ENCODE measurements at places on chromosomes 7 and 10.

DNA sequence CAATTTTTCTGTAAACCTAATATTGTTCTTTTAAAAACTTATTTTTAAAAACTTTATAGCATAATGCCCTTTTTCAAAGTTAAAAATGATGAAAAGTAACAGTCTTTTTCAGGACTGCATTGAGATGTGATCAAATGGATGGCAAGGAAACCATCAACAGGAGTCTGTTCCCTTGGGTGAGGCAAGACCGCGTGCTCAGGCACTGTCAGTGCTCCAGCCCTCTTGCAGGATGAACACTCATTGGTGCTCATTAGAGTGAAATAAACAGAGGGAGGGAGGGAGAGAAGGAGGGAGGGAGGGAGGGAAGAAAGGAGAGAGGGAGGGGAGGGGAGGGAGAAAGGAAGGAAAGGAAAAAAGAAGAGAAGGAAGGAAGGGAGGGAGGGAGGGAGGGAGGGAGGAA, 145.7 kb upstream of the CHST15 start:
- DNase-seq = no peak

- DNase-seq = peak; percentile 90
These were observed 81.8 kb downstream of the DIP2C start for GRCh38 chr10:607545-608185.

DNA sequence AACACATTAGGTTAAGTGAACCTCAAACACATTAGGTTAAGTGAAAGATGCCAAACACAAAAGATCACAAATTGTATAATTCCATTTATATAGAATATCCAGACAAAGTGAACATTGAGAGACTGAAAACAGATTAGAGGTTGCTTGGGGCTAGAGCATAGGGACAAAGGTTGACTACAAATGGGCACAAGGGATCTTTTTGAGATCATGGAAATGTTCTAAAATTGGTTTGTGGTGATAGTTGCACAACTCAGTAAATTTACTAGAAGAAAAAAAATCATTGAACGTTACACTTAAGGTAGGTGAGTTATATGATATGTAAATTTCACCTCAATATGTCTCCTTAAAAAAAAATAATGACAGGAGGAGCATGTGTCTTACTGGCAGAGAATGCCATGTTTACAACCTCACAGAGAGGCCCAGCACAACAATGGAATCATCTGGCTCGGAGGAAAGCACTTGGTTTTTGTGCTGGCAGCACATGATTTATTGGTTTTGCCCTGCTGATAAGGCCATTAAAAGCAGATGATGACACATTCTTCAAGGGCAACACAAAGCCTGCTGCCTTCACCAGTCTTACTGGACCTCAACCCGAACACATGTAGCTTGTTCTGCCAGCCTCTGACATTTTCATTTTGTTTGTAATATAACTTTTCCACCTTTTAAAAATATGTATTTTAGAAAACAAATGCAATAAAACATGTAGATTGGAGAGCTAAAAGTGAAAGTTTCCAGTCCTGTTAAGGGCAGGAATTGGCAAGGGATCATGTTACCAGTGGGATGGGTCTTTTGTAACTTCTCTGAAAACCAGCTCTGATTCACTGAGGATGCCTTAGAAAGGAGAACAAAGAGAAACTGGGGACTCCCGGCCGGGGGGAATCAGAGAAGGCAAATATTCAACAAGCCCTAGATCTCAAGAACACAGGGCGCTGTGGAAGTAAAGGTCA, 11.9 kb upstream of the LMOD2 start:
- DNase-seq = peak; percentile 72

DNA sequence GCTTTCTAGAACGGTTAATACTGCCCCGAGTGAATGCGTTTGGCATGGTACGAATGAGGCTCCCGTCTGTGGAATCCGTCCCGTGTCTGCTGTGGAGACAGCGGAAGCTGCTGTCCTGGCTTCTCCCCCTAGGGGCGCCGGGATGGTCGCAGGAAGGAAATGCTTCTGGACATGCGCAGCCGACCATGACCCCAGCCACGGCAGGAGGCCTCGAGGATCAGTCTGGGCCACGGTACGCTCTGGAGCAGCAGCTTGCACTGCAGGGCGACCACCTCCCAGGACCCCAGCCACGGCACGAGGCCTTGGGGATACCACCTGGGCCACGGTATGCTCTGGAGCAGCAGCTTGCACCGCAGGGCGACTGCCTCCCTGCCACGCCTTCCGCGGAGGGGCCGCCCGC, 107.9 kb downstream of the CYTH3 start:
- DNase-seq = no peak

- DNase-seq = peak; percentile 18
These were observed 985 bp upstream of the ETV1 start for GRCh38 chr7:13990319-13990983.

DNA sequence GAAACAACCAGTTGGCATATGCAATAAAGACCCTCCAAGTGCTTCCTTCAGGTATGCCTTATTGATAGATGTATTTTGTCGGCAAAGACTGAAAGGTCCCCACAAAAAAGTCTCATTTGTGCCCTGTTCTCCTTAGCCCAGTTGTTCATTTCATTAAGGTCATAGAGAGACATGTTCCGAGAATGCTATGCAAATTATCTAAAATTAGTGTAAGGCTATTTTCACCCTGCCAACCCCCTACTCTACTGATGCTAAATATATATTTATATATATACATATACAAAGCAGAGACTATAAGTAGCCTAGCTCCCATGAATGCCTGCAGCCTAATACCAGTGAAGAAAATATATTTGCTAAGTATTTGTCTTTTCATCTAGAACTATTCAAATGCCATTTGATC, 96.7 kb upstream of the ADO start:
- no peak for DNase-seq

DNA sequence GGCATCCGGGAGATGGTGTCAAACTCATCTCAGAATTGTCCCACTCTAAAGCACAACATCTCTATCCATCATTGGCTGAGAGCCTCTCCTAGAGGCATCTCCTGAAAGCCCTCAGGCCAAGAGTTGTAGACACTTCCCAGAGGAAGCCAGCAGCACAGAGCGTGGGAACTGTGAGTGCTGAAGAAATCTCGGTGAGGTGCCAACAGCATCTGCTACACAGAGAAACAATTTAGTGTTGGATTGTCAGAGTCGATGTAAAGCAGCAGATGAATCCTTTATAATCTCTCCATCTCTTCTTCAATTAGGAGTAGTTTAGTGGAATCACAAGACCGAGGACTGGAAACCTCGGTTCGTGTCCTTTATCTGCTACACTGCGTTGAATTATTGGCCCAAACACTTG, 172.2 kb downstream of the C7orf25 start:
- DNase-seq = peak; percentile 46

DNA sequence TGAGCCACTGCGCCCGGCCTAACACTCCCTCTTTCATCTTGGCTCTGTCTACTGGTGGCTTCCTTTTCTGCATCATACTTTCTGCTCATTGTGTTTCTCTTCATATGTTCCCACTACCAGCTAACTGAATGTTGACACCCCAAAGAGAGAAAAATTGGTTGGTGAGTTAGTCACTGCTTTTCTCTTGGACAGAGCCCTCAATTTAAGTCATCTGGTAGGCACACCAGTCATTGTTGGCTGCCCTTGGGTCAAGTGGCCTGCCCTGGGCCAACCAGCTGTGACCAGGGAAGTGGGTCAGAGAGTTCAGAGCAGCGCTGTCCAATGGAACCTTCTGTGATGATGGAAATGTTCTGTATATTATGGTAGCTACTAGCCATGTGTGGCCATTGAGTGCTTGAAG, 52.0 kb downstream of the GRK5 start:
- no peak for DNase-seq

DNA sequence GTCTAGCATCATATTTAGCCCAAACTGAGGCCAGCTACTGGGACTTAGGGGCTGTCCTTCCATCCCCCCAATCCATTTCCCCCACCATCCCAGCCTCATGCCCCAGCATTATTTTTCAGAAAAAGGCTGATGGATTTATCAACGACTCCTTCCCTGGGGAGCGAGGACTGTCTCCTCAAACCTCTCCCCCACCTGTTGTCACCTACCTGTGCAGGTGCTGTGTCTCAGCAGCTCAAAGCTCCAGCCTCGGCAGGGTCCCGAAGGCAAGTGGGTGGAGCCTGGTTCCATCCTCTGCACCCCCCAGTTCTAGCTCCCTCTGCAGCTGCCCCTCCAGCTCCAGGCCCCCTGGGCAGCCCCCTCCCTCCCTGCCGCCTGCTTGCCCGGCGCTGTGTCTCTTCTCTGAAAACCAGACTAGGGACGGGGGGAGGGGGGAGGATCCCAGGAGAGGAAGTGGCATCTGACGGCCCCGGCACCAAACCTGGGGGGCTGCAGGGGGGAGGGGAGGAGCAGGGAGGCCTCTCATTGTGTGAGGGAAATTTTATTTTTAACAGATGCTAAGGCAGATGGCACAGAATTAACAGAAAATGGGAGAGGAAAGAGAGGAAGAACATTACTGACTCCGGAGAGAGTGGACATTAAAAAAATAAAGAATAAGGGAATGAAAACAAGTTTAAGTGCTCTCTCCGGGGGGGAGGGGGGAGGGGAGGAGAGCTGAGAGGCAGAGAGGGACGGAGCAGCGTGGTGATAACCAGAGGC, 61.7 kb upstream of the PAX2 start:
- DNase-seq = no peak

DNA sequence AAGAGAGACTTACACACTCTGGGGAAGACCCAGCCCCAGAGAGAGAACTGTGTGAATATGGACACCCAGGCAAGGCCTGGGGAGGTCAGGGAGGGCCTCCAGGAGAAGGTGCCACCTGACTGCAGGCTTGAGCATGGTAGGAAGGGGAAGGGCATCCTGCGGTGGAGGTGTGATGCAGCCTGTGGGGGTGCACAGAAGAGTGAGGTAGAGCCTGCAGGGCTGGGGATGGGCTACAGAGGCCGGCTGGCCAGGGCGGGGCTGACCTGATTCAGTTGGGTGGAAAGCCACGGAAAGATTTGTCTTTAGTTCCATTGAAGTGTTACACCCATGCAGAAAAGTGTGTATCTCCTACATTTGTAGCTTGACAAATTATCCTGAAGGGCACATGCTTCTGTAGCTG, 47.6 kb downstream of the ZMIZ1 start:
- DNase-seq = no peak

DNA sequence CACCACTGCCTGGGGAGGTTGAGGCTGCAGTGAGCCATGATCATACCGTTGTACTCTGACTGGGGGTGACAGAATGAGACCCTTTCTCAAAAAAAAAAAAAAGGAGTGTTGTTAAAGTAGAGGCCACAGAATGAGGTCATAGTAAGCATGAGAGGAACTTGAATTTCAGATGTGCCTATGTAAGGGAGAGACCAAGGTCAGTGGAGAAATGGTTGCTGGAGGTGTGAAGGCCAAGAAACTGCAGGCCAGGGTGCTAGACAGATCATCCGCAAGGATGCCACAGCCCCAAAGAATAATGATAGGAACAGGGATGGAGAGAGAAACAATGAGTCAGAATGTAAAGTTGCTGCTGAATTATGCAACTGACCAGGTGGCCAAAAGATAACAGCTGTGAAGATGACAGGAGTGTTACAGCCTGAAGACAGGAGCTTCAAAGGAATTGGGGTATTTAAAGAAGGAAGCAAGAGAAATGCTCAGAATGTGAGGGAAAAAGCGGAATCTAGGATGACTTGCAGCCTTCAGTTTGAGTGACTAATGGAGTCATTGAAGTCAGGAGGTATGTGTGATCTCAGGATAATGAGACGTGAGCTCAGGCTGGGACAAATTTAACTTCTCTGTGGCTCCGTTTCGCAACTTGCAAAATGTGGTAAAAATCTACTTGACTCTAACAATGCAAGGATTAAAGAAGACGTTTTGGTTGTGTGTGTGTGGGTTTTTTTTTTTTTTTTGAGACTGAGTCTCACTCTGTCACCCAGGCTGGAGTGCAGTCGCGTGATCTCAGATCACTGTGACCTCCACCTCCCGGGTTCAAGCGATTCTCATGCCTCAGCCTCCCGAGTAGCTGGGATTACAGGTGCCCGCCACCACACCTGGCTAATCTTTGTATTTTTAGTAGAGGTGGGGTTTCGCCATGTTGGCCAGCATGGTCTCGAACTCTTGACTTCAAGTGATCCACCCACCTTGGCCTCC, 22.2 kb downstream of the TYW1B start:
- peak; percentile 85 for DNase-seq

DNA sequence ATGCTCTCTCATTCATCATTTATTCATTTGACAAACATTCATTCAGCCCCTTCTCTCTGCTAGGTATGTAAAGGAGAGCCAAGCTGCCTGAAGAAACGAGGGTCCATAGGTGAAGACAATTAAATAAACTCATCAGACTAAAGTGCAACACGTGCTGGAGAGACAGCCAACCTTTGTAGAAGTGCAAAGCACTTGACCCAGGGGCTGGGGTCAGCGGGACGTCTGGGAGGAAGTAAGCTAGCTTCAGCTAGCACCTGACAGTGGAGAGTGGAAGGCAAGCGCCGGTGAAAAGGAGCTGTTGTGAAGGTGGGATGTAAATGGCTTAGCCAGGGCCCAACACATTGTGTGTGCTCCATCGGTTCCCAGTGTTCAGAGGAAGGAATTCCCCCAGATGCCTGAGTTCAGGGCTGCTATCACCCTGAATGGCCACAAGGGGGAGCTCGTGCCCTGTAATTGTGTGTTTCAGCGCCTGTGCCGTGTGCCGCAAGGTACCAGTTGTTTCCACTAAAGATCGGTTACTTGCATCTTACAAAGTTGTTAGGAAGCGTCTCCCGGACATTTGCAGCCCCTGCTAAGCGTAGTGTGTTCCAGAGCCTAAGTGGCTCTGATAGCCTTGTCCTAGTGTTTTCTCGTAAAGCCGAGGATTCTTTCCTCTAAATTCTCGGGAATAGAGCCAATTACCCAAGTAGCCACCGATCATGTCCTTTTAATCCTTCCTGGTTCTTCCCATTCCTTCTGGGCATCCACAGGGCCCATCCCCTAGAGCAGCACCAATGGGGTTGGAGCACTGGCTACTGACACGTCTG, 30.6 kb downstream of the TLX1 start:
- peak; percentile 74 for DNase-seq

DNA sequence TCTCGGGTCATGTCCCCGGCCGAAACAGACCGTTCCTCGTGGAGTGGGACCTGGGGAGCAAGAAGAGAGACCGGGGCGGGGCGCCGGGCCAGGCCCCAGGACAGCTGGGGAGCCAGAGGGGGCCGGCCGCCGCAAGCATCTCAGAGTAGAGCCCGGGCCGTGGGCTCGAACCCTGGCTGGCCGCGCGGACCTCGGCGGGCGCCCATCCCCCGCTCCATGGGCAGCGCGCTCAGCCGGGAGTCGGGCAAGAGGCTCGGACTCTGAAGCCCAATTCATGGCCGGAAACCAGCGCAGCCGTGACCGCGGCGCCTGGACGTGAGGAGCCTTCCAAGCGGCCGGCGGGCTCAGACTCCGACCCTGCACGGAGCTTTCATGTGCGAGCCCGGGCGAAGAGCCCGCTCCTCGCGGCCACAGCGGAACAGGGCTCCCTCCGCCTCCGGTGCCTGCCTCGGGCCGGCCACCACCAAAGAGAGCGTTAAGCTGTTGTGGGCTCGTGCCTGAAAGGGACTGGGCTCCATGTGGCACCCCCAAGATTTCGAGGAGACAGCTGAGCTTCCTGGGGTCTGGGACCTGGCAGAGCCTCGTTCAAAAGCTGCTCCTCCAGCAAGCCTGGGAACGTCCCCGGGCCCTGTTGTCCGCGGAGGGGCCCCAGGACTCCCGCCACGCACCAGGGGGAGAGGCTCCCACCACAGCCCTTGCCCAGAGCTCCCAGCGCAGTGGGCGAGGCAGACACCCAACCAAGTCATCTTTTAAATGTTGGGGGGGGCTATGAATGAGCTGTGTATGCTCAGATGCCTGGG, 757 bp upstream of the GRID1 start:
- no peak for DNase-seq

GRCh38 chr7:103989785-103990767, 618 bp upstream of the RELN start:
- peak; percentile 16 for DNase-seq

GRCh38 chr10:84195044-84195830, 900 bp downstream of the CDHR1 start:
- DNase-seq = no peak
